ENCODE measurements at places on chromosomes 3 and 15.
A peak's percentile ranks its signal among the peaks of the same experiment; 100 is the strongest.

DNA sequence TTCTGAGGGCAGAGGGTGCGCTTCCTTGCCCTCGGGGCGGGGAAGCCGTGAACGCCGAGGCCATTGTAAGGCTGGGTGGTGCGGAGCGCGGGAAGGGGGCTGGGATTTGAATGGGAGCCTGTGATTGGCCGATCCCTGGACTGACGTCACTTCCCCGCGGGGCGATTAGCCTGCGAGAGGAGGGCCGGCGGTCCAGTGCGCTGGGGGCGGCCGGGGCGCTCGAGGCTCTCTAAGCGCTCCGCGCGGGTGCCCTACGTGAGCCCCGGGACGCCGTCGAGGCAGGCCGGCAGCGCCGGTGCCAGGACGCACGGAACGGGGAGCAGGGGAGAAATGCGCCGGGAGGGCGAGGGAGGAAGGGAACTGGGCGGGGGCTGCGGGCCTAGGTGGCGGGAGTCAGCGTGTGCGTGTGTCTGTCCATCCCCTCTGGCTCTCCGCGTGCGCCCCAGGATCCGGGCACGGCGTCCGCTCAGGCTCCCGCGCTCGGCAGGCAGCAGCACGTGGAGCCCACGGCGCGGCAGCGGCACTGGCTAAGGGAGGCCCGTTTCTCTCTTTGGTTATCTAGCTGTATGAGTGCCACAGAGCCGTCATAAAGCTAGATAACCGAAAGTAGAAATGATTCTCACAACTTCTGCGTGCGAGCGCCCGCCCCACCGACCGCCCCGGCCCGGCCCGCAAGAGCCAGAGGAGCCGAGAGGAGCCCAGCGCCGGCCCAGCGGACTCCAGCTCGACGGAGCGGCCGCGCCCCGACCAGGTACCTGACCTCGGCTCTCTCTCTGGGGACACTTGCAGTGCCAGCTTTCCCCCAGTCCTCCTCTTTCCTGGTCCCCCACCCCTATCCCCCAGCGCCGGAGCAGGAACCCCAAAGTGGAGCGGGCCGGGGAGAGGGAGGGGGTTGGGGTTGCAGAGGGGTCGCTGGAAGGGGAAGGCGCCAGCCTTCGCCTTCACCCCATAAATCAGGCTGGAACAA, 33.1 kb upstream of the POLG start:
- DNase-seq, result no peak

DNA sequence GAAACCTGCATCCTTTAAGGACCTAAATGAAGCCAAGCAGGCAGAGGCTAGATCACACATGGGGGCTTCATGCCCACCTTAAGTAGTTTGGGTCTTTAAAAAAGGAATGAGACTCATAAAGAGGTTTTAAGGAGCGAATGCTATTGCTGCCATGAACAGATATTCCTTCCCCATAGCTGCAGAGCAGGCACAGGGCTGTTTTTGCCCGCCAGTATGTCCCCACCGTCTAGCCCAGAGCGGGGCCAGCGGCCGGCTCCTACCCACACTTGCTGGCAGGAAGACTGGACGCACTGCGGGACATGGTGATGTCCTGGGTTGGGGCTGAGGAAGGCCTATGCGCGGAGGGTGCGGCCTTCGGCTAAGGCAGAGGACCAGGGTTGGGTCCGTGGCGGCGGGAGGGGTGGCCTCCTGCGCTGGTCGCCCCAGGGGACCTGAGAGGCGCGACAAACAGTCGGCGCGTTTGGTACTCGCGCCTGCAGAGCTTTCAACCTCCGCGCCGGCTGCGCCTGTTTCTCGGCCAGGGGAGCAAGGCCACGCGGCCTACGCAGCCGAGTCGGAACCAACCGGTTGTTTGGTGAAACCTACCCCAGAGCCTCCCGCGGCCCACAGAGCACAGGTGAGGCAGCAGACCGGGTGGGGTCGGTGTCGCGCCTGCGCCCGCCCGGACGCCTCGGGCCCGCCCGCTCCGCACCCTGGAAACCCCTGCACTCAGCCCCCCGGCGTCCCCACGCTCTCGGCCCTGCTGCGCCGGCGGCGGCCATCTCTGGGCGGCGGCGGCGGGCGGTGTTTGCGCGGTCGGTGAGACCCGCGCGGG, at the start of gene FAIM:
FAIM (plus strand) TSS at position 450 of the 814 bp plus-strand sequence. CDS start 10,956 bp downstream, outside the sequence.
- DNase-seq, result peak; percentile 82

GRCh38 chr3:38257583-38257982, 8.0 kb upstream of the SLC22A13 start:
- no peak for DNase-seq

GRCh38 chr3:124510290-124510689, 220.0 kb upstream of the UMPS start:
- DNase-seq, result no peak

- DNase-seq, result no peak
These were observed 186.9 kb downstream of the OPA1 start for GRCh38 chr3:193779933-193780332.

- DNase-seq, result no peak
These were observed 56.2 kb downstream of the SLC6A6 start for GRCh38 chr3:14458434-14459275.

GRCh38 chr3:46716461-46717441, 918 bp downstream of the PRSS50 start:
- DNase-seq, result no peak

DNA sequence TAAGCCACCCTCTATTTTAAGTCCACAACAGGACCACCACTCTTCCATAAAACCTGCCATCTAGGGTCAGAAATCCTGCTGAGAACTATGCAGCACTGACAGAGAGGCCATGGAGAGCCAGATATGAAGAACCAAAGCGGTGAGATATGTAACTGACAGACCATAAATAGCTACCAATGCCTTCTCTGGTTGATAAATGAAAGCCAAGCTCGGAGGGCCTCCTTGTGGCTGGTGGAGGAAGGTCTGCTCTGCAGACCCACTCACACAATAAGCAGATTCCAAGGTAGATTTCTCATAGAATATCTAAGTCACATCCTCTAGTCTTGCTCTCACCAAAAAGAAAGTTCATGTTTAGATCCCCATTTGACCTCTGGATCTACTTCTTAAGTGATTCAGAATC, 38.9 kb downstream of the RYK start:
- no peak for DNase-seq

GRCh38 chr15:75202251-75203016, 752 bp downstream of the C15orf39 start:
- peak; percentile 89 for DNase-seq

DNA sequence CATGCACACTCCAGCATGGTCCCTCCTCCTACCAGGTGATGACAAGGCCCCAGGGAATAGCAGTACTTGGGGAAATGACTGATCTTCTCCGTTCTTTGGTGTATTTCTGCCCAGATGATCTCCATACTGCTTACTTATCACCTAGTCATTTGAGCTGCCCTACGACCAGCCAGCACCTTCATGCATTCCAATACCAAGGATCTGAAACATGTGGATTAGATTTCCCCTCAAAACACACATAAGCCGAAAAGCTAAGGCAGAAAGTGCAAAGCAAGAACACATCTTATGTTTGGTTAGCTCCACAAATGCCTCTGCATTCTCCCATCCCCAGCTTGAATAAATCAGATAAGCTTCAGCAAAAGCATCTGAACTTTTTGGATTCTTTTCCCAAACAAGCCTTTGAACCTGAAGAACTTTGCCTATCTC, 64.8 kb upstream of the BCL6 start:
- no peak for DNase-seq

DNA sequence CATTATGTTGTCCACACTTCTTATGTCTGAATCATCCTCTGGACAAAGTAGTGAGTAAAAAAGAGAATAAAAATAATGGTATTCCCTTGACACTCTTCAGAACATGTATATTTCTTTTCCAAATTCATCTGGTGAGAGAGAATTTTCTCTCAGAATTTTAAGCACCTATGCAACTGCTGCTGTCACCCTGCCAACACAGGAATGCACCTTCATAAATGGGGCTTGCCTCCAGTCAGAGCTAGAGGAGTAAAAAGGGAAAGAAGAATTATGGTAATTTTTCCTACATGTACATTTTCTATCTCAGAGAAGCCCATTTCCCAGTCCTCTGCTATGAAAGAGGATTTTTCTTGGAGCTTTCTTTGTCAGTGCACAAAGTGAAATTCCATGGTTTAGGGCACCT, 92.2 kb upstream of the ALCAM start:
- no peak for DNase-seq

DNA sequence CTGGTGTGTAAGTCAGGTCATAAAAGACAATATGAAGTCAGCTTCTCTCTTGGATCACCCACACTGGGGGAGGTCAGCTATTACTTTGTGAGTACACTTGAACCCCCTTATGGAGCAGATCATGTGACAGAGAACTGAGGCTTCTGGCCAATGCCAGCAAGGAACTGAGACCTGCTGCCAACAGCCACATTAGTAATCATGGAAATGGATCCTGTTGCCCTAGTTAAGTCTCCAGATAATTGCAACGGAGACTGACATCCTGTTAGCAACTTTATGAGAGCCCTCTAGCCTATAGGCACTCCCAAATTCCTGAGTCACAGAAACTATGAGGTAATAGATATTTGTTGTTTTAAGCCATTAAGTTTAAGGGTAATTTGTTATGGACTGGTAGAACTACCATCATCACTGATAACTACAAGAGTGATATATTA, 110.4 kb upstream of the GMNC start:
- DNase-seq, result no peak

DNA sequence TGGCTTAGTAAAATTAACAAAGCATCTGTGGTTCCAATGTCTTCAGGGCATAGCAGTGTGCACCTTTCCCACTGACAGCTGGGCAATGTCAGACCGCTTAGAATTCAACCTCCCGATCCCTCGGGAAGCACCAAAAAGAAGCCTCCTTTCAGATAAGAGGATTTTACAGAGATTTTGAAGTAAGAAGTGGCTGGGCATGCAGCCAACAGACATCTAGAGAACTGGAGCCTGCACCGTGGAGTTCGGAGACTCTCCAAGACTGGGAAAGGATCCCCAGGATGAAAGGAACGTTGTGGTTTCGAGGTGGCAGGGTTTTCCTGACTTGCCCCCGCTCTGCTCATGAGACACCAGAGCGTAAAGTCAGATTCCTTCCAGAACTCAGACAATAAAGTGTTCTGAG, 5.3 kb downstream of the FAM174B start:
- peak; percentile 47 for DNase-seq

GRCh38 chr3:17579289-17580031, 163.0 kb downstream of the TBC1D5 start:
- no peak for DNase-seq

- DNase-seq, result no peak
These were observed 526.9 kb upstream of the NECTIN3 start for GRCh38 chr3:110544730-110545129.

DNA sequence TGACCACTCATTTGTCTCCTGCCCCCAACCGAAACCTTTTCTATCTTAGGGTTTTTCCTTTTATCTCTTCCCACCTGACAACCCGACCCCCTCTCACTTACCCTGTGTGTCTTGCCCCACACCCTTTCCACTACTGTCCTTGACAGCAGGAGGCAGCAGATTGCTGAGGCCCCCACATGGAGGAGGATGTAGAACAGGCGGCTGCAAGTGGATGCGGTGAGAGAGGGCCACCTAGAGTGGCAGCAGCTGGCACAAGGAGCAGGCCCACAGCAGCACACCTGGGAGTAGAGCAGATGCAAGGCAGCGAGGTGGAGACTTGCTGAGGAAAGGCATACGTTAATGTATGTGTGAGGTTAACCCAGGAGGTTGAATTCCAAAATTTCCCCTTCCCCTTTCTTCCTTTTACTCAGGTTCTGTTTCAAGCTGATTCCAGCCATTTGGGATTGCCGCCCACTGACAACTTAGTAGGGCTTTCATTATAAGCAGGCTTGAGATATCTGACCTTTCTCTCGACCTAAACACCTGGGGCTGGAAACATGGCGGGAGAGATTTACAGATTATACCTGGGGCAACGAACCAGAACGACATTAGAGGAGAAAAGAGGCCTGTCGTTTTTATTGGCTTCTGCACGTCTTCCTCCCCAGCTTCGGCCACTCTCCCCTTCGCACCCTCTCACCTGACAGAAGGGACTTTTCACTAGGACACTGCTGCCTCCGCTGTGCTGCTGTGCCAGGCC, 643 bp downstream of the SERINC4 start:
- DNase-seq, result no peak

DNA sequence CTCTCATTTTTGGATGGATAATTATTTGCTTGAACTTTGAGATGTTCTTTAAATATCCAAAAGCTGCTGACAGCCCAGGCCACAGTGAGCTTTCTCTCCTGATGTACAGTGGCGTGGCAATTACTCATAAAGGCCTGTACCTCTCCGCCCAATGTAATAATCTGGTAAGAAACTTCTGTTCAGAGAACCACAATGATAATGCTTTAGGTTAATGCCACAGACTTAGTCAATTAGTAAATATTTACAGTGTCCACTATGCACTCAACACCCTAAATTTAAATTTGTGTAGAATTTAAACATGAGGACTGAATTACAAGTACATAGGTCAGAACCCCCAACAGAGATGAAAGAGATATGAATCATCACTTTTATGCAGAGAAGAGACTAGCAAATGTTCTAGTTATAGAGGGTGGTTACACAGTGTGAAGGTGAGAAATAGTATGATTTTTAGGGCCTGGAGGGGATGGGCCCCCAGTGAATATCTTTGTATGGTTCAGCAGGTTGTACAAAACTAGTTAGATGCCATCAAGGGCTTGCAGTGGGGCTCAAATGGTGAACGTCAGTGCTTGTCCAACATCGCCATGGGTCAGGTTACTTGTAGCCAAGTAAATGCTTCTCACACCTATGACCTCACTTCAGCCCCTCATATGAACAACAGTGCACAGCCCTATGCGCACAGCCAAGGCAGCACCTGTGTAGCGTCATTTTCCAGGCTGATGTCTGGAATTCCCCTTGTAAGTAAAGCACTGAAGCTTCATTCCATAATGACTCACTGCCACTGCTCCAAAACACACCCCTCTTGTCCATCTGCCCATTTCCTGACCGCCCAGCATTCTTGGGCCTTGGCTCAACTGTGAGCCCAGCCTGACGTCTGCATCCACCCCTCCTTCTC, 13.3 kb downstream of the ABHD2 start:
- DNase-seq, result peak; percentile 67

DNA sequence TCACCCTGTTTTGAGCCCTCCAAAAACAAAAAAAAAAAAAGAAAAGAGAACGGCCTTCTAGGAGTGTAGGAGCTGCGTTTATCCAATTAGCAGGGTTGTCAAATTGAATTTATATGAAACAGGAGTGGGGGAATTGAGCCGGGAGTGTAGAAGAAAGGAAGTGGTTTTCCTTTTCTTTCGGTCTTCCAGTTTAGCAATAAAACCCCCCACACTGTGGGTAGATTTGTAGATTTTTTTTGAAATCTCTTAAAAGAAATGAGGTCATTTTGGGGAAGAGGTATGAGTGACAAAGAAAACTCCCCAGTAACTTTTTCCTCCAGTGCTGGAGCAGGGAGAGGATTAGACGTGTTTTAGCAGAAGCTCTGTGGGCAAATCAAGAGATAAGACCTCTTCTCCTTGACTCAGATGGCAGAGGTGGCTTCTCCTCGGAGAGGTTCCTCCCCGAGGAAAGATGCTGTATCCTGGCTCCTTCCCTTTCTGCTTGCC, 30.8 kb downstream of the BOC start:
- DNase-seq, result no peak

DNA sequence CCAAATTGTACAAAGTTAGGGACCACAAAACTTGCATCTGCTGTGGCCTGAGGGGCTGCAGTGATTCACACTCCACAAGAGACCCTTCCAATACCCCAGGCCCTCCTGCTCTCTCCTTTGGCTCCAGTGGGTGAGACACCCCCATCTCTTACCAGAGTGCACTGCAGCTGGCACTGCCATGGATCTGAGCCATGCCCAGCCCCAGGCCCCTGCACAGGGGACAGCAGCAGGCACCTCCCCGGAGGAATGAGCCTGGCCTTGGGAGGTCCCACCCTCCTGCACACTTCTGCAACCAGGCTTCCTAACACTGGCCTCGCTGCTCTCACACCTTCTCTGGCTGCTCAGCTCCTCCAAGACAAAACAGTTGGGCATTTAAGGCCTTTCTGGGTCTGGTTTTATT, 16.3 kb upstream of the TSPAN3 start:
- DNase-seq, result no peak

Measured in left ventricle myocardium superior (tissue), 1 donor.